ENCODE measurements at places on chromosomes 16 and 17.

DNA sequence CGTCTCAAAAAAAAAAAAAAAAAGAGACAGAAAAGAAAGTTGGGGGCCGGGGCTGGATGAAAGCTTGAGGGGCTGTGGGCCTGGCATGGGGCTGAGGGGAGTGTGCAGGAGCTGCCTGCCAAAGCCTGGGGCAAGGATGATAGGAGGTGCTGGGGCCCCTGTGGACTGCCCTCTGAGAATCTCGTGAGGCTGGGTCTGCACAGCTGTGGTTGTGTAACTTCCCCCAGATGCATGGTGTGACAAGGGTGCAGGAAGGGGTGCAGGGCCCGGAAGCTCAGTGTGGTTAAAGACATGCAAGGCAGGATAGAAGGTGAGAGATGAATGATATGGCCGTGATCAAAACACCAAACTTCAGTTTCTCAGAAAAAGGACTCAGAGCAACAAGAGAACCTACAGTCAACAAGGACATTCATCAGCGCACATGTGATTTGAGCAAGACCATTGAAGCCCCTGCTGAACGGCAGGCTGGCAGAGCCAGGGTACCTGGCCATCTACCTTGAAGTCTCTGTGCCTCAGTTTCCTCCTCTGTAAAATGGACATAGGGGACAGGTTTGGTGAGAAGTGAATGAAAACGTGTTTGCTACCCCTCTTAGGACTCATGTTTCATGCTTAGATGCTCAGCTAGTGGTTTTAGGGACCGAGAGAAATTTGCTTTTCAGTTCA is 9.6 kb downstream of the IL32 start:
- peak; percentile 67 for DNase-seq

DNA sequence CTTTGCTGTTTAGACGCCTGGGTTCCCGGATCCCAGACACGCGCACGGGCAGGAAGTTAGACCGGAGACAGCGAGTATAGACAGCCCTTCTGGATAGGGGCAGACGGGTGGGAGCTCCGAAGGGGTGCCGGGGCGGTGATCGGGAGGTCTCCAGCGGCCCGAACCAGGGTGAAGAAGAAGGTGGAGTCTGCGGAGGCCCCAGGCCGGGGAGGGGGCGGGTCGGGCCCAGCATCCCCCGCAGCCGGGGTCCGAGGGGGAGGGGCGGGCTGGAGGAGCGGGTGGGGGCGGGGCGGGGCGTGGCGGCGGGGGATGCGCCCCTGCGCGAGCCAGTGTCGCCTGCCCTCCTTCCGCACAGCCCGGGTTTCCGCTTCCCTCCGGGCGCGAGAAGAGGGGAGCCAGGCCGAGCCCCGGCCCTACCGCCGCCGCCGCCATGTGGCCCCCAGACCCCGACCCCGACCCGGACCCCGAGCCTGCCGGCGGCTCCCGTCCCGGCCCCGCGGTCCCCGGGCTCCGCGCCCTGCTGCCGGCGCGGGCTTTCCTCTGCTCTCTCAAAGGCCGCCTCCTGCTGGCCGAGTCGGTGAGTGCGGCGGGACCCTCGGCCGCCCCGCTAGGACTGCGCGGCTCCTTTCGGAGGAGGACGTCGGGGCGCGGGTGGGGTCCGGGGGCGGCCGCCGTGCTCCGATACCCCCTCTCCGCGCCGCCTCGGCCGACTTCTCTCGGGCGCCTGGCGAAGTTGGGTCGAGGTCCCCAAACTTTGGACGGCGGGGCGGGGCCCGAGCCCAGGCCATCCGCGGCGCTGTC is at the start of gene CMTM3:
Gene CMTM3, plus strand, starts transcription at position 329 of the 801 bp plus-strand sequence. Its CDS starts 102 bp downstream, at position 431.
- DNase-seq = peak; percentile 74

DNA sequence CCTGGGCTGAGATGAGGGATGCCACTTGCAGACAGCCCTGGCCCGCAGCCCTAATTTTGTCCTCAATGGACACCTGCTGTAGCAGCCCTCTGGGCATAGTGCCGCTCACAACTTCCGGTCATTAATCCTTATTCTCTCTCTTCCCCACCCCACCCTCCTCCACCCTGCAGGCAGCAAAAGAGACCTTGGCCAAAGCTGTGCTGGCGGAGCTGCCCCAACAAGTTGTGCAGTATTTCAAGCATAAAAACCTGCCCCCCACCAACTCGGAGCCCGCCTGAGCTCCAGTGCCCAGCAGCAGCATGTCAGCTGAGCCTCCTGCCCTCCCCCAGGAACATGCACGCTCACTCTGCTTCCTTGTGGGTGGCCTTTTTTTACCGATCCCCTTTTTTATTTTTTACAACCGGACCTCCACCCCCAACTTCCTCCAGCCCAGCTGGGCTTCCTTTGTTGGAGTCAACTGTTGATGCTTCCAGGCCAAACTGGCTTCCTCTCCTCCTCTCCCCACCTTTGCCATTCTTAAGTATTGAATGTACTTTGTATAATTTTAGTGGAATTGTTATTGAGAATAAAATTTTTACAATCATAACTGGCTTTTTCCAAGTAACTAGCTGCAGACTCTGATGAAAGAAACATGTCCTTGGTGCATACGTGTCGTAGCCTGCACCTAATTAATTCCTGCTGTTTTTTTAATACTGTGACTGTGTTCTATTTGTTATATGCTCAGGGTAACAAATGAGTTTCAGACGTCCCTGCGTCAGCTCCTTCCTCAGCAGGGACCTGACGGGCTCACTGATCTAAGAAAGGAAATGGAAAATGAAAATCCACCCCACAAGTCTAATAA is 38.2 kb downstream of the PSME3IP1 start:
- no peak for DNase-seq

GRCh38 chr17:41736983-41737679 is 2.7 kb upstream of the HAP1 start:
- DNase-seq = no peak

DNA sequence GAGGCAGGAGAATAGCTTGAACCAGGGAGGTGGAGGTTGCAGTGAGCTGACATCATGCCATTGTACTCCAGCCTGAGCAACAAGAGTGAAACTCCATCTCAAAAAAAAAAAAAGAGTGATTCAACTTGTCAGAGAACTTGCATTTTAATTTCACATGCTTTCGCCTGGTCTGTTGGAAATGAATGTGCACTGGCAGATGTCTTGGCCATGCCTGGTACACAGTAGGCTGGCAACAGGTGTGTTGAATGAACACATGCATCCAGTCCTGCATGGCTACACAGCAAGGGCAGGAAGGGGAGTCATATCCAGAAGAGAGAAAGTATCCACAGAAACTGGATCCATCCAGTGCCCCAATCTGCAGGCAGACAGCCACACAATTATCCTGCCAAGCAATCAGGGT is 11.5 kb downstream of the COG4 start:
- no peak for DNase-seq
